ENCODE measurements at places on chromosomes 2 and 18.
A peak's percentile ranks its signal among the peaks of the same experiment; 100 is the strongest.

DNA sequence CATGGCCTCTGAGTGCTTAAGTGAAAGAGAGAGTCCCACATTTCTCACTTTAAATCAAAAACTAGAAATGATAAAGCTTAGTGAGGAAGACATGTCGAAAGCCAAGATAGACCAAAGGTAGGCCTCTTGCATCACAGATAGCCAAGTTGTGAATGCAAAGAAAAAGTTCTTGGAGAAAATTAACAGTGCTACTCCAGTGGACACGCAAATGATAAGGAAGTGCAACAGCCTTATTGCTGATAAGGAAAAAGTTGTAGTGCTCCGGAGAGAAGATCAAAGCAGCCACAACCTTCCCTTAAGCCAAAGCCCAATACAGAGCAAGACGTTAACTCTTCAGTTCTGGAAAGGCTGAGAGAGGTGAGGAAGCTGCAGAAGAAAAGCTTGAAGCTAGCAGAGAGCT, 32.1 kb downstream of the PSMD1 start:
- DNase-seq = no peak

- DNase-seq = no peak
Observed at GRCh38 chr2:20178666-20179465, 46.1 kb downstream of the SDC1 start.

DNA sequence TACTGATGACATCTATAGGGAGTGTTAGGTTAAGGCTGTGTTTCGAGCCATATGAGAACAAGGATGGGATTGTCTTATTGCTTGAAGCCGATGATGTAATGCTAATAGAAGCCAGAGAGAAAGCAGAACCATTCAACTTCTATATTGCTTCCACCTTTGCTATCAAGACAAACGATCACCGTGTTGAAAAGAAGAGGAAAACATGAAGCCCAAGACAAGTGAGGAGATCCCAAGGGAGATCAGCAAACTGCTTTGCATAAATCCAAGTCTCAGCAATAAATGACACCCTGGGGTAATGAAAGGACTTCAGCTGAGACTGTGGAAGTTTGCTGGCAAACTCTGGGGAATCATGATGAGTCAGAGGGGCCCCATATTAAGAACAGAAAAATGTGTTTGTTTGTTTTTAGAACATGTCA, 206.2 kb downstream of the NCKAP5 start:
- peak; percentile 54 for DNase-seq

DNA sequence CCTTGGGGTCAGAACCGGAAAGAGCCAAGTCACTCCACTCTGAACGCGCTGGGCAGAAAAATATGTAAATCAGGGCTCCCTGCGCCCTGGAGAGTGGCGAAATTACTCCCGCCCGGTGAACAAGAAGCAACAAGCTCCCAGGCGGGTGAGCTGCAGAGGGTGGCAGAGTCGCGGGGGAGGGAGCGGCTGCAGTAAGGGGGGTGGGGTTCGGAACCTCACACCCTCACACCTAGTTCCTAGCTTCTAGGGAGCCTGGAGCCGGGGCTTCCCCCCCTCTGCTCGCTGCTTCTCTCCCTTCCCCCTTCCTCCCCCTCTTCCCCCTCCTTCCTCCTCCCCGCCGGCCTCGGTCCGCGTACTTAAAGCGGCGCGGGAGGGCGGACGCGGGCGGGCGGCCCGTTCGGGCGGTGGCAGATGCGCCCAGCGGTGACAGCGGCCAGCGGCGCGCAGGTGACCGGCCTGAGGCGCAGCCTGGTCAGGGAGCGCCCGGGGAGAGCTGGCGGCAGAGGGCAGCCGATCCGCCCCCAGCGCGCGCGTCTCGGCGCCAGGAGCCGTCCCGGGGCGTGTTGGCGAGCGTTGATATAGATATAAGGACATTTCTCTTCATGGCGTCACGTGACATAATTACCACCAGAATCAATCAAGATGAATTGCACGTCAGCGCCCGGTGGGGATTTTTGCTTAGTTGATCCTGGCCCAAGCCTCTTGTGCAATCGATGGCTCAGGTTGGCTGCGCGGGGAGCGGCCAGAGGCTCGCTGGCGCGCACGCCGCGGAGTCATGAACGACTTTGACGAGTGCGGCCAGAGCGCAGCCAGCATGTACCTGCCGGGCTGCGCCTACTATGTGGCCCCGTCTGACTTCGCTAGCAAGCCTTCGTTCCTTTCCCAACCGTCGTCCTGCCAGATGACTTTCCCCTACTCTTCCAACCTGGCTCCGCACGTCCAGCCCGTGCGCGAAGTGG, at the start of gene HOXD11:
HOXD11 (plus strand) TSS at position 700 of the 959 bp plus-strand sequence; CDS start at position 776, 76 bp downstream.
- DNase-seq = no peak

DNA sequence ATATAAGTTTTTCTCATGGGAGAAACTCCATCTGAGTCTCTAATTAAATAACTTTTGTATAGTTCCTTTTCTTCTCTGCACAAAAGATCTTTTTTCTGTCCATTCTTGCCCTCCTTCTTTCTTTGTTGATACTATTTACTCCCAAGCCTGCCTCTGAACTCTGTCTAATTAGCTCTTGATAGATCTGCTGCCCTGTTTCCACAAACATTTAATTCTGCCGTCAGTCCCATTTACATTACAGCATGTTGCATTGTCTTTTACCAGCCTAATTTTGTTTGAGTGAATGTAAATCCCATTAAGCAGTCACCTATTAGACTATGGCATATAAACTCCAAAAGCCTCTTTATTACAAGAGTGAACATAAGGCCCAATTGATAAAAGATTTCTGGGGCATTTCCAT, 254.4 kb downstream of the ERBB4 start:
- DNase-seq = no peak

DNA sequence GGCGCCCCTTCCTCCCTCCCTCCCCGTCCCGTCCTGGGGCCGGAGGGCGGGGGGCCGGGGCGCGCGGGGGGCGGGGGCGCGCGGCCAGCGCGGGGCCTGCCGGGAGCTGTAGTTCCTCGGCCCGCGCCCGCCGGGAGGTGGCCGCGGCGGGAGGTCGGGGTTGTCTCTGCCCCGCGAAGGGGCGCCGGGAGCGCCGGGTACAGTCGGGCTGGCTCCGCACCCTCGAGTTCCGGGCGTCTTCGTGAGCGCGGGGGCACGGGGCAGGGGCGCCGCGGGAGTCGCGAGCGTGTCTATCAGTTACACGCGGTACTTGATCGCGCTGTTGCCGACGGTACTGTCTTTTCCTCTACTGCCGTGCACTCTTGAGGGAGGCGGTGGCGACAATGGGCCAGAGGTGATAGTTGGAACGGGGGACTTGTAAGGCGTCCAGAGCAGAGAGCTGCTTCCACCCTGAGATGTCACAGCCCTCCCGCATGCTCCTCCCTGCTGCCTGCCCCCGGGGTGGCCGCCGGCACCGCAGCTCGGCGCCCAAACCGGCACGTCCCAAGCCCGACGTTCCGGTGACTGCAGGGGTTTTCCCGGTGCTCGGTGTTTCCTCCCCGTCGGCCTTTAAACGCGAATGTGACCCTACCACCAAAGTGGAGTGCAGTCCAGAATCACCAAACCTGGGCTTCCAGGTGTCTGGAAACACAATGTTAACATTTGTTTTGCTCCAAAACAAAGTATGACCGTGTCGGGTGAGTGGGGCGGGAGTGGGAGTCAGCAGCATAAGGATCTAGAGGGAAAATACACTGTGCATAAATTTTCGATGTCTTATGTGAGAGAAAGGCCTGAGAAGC, at the start of gene PRKD3:
PRKD3 (minus strand) TSS at position 48 of the 839 bp plus-strand sequence. CDS start 8,309 bp downstream, outside the sequence.
- DNase-seq = no peak

GRCh38 chr18:32160547-32160946, 29.3 kb upstream of the MEP1B start:
- no peak for DNase-seq

DNA sequence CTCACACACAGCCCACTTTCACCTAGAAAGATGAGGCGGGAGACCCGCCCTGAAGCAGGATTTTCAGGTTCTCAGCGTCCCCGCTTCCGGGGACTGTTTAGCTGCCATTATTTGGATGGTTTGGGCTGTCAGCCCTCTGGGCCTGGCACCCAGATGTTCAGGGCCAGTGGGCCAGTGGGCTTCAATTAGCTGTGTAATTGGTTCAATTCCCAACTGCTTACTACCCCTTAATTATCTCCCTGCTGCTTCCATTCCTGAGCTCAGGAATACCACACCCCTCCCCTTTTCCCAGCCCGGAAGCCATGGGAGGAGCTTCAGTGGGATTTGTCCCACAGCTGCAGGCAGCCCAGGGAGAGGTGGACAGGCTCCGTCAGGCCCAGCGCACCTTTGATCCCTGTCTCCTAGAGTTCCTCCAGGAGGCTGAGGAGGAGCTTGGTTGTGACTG, 114.1 kb upstream of the MYCN start:
- no peak for DNase-seq

DNA sequence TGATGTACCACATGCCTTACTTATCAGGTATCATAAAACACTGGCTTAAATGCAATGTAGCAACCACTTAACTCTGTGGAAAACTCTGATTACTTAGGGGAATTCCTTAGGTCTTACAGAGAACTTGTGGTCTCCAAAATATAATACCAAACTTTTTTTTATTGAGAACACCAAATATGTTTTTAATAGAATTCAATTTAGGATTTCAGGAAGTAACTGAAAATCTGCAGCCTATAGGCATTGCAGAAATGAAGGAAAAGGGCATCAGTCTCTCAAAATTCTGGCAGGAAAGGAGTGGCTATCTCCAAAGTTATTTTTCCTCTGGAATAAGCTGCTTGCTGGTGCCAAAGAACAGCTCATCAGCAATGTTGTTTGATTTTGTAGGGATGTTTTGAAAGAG, 105.3 kb upstream of the UGP2 start:
- peak; percentile 79 for DNase-seq

DNA sequence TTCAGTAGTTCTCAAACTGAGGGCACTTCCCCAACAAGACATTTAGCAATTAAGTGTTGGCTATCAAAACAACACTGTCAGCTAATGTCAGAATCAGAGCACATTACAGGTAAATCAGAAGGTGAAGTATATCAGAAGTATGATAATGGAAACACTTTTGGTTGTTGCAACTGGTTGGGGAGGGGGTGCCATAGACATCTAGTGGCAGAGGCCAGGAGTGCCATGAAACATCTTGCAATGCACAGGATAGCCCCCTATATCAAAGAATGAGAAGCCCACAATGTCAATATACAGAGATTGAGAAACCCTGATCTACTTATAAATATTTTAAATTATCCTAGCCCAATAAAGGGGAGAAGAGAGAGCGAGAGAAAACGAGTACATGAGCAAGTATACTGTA, 4.9 kb upstream of the XPO1 start:
- no peak for DNase-seq

DNA sequence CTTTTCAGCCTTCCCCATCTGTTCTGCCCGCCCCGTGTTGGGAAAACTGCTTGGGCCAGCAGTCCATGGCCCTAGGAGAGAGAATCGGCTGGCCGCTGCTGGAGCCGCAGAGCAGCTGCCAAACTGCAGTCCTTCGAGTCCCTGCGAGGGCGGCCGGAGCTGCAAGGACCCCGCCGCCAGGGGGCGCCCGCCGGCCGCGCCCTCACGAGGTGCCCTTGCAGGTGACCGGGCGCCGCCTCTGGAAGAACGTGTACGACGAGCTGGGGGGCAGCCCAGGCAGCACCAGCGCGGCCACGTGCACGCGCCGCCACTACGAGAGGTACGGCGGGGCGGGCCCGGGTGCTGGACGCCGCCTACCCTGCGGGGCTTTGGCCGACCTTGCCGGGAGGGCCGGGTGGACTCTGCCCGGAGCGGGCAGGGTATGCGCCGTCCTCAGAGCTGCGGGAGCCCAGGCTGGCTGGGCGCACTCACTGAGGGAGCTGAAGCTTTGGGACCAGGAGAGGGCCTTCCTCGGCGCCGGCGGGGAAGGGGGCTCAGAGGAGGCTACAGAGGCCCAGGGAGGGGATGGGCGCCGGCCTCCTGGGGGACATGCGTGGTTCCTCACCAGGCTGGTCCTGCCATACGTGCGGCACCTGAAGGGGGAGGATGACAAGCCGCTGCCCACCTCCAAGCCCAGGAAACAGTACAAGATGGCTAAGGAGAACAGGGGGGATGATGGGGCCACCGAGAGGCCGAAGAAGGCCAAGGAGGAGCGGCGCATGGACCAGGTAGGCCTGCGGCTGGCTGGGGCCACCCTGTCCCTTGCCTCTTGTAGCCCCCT, 13.6 kb downstream of the ARID5A start:
- DNase-seq = no peak

GRCh38 chr2:54054271-54054670, 61.1 kb upstream of the ACYP2 start:
- DNase-seq = no peak

GRCh38 chr2:45541450-45541849, 69.6 kb downstream of the SRBD1 start:
- no peak for DNase-seq

- peak; percentile 13 for DNase-seq
Observed at GRCh38 chr18:8423051-8423557, 186.1 kb upstream of the RAB12 start.

- DNase-seq = no peak
Observed at GRCh38 chr2:209277444-209277843, 146.4 kb upstream of the MAP2 start.

DNA sequence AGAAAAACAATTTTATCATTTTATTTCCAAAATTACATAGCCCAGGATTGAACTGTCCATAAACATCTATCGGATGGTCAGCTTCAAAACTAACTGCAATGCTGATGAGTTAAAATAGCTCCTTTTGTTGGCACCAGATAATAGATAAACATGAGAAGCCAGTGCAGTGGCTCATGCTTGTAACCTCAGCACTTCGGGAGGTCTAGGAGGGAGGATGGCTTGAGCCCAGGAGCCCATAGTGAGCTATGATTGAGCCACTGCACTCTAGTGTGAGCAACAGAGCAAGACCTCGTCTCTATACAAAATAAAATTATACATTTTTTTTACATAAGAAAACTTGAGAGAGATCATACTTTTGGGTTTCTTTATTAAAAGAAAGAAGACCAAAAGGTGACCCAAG, 34.6 kb upstream of the IMPA2 start:
- DNase-seq = no peak

DNA sequence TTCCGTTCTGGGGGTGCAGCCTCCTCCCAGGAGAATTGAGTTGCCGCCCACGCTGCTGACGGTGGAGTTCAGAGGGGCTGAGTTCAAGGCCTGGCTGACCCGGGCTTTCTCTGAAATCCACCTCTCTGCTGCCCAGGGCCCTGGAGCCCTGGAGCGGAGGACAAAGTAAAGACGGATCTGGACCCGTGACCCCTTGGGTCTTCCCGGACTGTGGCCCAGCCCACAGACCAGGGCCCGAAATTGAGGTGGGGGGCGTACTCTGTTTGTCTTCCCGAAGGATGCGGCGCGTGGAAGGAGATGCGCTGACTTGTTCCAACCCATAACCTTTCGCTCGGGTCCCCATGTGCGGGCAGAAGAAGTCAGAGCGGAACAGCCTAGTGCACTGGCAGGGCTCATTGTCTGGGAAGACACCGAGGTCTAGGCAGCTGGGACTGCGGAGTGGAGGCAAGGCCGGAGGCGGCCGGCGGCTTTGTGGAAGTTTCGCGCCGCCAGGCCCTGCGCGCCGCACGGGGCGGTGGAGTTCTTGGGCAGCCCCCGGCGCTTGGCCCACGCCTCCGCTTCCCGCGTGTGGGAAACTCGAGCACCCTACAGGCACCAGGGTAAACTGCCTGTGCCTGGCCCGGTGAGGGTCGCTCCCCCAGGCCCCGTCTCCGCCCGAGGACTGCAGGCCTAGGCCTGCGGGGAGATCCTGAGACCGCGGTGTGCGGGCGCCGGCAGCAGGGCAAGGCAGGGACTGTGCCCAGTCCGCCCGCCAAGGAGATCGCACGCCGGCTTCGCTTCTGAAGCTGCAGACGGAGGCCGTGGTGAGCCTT, 9.8 kb downstream of the POU3F3 start:
- no peak for DNase-seq

- DNase-seq = no peak
Observed at GRCh38 chr2:62415518-62415917, 90.5 kb downstream of the TMEM17 start.

Measured in fibroblast of skin of left quadriceps (primary cell).